Left renal pelvis (tissue), 4 donors: ENCODE measurements at places on chromosomes 5 and 9.

- no peak for DNase-seq
Observed at GRCh38 chr5:40682154-40683017, 2.7 kb downstream of the PTGER4 start.

GRCh38 chr5:177334155-177334551, 17.3 kb downstream of the LMAN2 start:
- DNase-seq, result no peak

- DNase-seq, result no peak
Observed at GRCh38 chr5:169074839-169075238, 226.1 kb downstream of the SLIT3 start.

GRCh38 chr5:68285075-68285840, 69.7 kb downstream of the PIK3R1 start:
- no peak for DNase-seq

DNA sequence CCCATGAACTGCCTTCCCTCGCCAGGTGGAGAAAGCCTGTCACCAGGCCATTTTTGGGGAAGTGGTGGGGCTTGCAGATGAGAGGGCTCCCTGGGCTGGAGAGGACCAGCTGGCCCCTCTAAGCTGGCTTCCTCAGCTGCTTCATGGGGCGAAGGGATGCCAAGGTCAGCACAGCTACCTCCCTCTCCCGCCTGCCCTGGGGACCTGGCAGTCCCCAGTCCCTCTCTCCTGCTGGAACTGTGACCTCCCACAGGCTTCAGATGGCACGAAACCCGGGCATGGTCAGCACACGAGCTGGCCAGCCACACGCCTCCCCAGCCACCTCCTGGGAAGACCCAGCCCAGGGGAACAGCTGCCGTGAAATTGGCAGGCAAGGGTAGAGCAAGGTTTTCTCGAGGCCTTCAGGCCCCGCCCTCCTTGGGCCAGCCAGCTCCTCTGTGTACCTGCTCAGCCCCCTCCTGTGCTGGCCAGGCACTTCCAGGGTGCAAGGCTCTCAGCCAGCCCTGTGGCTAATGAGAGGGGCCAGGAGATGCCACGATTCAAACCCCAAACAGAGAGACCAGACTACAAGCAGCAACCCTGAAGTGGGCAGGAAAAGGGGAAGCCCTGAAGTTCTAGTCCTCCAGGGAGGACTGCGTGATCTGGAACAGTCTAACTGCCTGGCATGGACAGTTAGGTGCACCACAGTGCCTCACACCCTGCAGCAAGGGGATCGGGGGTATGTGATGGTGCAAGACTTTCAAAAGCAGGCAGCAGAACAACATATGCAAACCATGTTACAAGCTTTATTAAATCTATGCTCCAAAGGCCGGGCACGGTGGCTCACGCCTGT, 12.9 kb downstream of the PLPP7 start:
- DNase-seq, result no peak

DNA sequence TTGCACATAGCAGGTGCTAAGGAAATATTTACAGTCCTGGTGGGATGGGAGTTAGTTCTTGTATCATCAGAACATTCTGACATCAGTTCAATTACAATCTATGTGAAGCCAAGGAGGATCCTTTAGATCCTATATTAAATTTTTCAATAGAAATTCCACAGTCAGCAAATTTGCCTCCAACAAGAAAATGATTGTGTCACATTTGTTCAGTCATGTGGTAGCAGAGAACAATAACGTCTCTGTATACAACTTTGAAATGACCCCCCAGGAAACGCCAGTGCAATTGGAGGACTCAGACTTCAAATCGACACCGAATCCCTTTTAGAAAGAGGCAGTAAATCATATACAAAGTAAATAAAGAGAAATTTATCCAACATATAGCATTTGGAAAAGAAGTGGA, 392.1 kb downstream of the DTWD2 start:
- no peak for DNase-seq

GRCh38 chr9:129575818-129576217, 45.1 kb downstream of the C9orf50 start:
- no peak for DNase-seq

- DNase-seq, result peak; percentile 18
Observed at GRCh38 chr5:41980396-41980795, 55.3 kb downstream of the FBXO4 start.

DNA sequence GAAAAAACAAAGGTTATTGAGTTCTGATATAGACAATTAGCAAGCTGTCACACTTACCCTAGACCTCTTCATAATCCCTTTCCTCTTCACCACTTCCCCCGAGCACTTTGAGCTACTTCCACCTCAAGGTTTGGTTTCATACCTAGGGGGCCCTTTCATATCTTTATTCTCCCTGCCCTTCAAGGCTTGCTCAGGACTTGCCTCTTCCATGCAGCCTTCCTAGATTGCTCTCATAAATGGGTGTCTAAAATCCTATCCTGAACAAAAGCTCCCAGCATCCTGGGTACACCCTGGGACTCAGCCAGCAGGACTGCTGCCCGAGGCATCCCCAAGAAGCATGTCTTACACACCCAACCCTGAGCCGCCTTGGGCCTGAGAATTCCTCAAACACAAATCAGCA, 157.3 kb downstream of the C5orf15 start:
- no peak for DNase-seq

GRCh38 chr9:10230512-10230911, 382.3 kb downstream of the PTPRD start:
- DNase-seq, result no peak

- no peak for DNase-seq
Observed at GRCh38 chr9:13141629-13142028, 137.9 kb downstream of the MPDZ start.

DNA sequence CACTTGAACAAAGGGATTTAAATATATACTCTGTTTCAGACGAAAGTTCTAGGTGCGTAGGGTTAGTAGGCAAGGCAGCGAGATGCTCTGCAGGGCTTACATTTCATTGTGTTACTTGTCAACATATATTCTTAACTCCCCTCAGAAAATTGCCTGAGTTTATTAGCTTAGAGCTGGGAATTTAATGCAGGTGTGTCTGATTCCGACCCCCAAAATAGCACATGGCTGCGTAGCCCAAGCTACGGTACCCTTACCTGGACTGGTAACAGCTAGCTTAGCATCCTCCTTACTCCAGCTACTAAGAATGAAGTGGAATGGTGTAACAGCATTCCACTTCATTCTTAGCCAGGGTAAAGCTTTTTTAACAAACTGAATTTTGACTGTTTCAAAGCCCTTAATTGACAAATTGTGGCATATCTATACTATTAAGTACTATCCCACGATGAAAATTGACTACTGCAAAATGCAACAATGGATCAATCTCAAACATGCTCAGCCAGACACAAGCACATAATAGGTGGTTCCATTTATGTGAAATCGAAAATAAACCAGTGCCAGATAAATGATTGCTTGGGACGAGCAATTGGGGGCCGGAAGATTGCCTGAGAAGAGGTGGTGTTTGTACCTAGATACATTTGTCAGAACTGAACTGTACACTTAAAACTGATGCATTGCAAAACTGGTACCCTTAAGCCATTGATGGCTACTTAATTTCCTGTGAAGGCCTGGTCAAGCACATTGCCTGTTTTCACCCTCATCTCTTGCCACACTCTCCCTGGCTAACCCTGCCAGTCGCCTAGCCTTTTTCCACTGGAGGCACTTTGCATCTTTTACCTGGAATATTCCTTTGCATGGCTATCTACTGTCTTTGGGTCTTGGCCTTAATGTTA, 3.0 kb upstream of the FGF18 start:
- DNase-seq, result no peak

- DNase-seq, result no peak
Observed at GRCh38 chr9:88737876-88738275, 202.9 kb downstream of the NXNL2 start.

DNA sequence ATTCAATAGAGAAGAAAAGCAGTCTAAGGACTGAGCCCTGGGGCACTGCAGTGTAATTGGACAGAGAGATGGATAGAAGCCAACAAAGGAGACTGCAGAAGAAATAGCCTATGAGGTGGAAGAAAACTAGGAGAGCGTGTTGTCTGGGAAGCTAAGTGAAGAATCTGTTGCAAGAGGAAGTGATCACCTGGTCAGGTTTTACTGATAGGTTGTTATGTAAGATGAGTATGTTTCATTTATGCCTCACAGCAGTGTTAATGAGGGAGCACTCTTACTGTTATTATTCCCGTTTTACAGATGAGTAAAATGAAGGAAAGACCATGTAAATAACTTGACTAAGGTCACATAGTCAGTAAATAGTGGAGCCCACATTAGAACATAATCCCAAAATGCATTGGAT, 80.0 kb upstream of the GRHPR start:
- no peak for DNase-seq

GRCh38 chr9:136604823-136605525, 57.7 kb upstream of the EGFL7 start:
- no peak for DNase-seq

DNA sequence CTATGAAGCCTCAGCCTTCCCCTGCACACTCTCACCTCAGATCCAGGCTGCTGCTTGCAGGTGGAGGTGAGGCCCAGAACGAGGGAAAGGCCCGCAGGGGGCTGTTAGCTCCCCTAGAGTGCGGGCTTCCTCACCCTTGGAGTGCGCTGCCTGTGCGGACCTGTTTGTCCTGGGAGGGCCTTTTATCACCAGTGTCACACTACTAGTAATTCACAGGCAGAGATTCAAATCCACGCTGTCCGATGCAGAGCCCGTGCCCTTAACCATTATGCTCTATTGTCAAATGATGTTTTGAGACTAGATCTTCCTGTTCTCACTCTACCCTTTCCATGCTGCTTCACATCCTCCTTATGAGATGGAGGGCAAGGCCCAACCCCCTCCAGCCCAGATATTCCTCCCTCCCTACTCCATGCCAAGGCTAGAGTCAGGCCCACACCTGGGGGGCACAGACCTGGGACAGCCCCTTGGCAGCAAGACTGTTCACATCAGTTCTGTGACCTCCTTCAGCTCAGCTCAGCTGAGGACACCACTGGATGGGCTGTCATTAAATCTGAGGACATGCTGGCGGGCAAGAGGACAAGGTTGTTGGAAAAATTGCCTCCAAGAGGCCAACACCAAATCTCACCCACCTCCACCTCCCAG, 112.8 kb upstream of the SPOCK1 start:
- DNase-seq, result no peak

GRCh38 chr9:95715868-95716435, 159.5 kb upstream of the ERCC6L2 start:
- no peak for DNase-seq

DNA sequence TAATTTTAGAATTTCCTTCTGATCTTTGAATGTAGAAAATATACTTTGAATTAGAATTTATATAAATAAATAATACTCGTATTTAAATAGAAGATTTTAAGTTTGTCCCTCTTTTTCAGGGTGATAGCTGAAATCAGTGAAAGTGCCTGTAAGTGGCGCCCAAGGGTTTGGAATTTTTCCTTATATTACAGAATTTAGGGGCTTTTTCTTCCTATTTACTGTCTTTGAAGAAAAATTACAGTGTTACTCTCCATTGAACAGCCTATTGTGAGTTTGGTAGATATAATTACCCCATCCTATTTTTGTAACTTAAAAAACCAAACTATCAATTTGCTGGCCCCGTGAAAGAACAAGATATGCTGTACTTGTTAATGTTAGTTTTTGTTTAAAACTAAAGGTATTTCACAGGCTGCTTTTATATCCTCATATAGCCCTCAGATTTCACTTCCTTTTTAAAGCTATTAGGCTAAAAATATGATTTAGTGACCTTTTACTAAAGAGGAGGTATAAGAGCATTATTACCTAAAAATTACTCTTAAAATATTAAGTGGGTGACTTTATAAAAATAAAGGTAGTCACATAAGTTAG, 3.2 kb downstream of the MAP3K1 start:
- no peak for DNase-seq

DNA sequence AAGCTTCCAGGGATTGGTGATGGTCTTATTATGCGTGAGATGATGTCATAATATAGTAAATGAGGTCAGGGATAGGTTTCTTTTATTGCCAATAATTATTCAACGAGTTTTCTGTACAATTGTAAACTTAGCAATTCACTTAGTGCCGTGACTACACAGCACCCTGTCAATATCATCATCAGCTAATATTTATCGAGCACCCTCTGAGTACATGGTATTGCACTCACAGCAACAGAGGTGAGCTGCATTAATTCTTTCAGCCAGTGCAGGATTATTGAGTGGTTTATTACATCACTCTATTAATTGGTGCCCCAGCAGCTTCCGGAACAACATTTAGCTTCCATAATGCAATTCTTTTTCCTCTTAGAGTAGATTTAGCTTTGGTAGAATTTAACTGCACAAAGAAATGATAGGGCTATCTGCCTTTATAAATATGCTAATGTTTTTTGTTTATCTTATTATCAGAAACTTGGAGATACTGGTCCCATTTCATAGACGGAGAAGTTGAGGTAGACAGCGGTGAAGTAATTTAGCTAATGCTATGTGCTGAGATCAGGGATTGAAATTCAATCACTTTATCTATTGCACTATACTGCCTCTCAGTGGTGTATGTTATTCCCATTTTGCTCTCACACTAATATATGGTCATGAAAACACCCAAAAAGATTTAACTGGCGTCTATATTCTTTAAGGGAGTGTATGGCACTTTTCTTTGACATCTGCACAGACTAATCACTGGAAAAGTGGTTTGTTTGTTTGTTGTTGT, 726.1 kb upstream of the WWC1 start:
- DNase-seq, result no peak

- DNase-seq, result no peak
Observed at GRCh38 chr5:78527925-78528324, 120.6 kb downstream of the LHFPL2 start.

- no peak for DNase-seq
Observed at GRCh38 chr5:55897905-55898304, 46.7 kb downstream of the IL31RA start.

GRCh38 chr9:1492156-1492555, 442.0 kb downstream of the DMRT2 start:
- DNase-seq, result no peak

GRCh38 chr9:92501671-92502393, 19.5 kb upstream of the ASPN start:
- DNase-seq, result no peak

- no peak for DNase-seq
Observed at GRCh38 chr5:36844305-36844704, 32.3 kb upstream of the NIPBL start.

DNA sequence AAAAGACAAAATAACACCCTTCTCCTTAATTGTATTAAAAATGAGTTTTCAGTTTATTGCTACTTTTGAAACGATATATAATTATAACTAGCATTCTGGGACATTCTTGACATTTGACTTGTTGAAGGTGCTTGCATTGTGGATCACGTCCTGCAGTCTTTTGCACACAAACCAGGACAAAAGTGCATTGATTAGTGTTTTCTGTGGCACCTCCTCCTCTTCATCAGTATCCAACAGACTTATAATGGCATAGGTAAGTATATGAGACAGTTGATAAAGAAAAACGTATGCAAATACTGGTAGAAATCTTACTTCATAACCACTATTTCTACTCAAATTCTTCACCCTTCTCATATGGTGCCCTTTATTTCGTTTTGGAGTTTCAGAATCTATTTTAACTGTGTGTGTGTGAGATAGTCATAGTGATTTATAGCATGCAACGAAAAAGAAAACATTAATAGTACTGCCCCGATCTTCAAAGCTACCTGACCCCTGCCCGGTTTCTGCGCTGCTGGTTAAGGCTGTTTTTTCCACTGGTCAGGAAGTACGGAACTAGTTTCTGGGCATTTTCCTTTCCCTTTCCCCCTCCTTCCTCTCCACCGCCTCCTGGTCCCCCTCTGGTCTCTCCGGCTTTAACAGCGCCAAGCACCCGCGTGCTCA, 639 bp upstream of the RASA1 start:
- DNase-seq, result no peak
